ENCODE measurements at places on chromosomes 4 and X.

- DNase-seq = no peak
These were observed 354.9 kb upstream of the HS3ST1 start for GRCh38 chr4:11783588-11783987.

GRCh38 chr4:6916587-6917460 lies 7.2 kb downstream of the TBC1D14 start:
- DNase-seq = no peak

DNA sequence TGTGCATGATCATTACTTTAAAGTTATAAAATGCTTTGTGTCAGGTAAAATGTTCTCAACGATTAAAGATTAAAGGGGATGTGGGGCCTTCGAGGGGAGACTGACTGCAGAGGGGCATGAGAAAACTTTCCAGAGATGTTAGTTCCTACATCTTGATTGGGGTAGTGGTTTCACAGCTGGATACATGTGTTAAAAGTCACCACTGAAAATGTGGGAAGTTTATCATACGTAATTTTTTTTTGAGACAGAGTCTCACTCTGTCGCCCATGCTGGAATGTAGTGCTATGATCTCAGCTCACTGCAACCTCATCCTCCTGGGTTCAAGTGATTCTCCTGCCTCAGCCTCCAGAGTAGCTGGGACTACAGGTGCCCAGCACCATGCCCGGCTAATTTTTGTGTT lies 79.5 kb downstream of the RBM47 start:
- no peak for DNase-seq

- DNase-seq = no peak
These were observed 172.8 kb upstream of the APOOL start for GRCh38 chrX:84830836-84831235.

GRCh38 chr4:24928708-24929107 lies 15.9 kb upstream of the CCDC149 start:
- DNase-seq = no peak

DNA sequence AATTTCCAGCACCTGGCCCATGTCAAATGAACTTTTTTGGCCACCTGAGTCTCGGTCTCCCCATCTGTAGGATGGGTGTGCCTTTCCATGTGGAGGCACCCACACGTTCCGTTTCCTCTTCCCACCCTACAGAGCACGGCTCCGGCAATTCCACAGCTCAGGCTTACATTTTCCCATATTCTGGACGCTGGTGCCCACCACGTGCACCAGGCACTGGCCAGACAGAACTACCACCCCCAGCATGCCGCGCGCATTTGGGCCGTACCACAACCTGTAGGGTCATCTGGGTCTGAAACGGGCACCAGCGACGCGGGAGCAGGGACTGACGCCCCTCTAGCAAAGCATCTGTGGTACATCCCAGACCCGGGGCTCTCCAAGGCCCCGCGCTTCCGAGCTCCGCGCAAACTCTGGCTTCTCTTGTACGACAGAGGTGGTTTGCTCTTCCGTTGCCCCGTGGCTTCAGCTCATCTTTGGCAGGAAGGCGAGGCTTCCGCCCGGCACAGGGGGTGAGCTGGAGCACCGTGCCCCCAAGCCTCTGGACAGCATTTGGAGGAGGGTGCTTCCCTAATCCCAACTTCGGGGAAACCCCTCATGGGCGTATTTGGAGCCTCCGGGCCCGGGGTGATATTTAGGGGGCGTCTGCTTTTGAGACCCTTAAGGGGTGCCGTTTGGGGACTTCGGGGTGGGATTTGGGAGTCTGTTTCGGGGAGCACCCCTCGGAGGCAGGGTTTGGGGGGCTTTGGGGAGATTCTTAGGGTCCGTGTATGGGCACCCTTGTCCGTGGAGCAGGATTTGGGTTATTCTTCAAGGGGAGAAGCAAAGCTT lies 3.0 kb upstream of the UBA1 start:
- peak; percentile 89 for DNase-seq

DNA sequence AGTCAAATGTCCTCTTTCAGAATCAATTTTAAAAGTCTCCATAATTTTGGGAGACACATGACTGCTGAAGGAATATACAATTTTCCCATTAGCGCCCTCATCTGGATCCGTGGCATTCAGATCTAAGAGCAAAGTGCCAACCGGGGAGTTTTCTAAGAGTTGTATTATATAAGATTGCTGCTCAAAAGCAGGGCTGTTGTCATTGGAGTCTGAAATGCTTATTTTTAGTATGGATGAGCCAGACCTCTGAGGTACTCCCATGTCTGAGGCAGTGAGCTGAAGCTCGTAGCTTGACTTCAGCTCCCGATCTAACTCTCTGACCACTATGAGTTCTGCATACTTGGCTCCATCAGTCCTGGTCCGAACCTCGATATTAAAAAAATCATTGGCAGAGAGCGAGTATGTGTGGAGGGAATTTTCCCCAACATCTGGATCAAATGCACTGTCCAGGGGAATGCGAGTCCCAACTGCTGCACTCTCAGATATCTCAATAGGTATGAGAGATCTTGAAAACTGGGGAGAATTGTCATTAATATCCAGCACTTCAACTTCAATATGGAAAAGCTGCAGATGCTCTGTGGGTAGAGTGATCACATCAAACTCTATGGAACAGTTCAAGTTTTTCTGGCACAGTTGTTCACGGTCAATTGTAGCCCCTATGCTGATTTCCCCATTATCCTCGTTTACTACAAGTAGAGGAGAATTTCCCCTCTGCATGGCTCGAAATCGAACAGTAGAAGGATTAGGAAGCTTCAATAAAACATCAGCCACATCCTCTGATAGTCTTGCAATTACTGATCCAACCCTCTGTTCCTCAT lies 917 bp downstream of the PCDH18 start:
- DNase-seq = no peak

GRCh38 chrX:124534536-124534935 lies 188.2 kb downstream of the SH2D1A start:
- DNase-seq = no peak

Data from GM20000 (cell line).